Stimulated activated CD8-positive, alpha-beta memory T cell treated with anti-CD3 and anti-CD28 coated beads, Interleukin-15, amount 100 ng/mL, for 1 hour (primary cell): ENCODE measurements at places on chromosomes 11 and 22.

GRCh38 chr22:42871146-42872050 lies 14.3 kb upstream of the ARFGAP3 start:
- no peak for DNase-seq

DNA sequence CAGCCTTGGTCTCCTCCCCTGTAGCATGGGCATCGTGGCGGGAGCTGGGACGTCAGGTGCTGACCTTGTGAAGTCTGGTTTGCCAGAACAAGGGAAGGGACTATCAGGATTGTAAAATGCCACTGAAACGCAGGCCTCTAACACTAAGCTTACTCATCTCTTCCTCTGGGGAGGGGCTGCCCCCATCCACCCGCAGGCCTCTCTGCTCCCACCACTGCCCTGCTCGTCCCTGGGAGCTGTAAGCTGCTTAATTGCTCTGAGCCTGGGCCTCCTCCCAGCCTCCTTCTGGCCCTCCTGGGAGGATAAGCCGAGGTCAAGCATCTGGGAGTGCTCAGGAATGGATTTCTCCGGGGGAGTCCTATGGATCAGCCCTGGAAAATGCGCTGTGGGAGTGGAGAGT lies 8.4 kb downstream of the SHISAL1 start:
- no peak for DNase-seq

DNA sequence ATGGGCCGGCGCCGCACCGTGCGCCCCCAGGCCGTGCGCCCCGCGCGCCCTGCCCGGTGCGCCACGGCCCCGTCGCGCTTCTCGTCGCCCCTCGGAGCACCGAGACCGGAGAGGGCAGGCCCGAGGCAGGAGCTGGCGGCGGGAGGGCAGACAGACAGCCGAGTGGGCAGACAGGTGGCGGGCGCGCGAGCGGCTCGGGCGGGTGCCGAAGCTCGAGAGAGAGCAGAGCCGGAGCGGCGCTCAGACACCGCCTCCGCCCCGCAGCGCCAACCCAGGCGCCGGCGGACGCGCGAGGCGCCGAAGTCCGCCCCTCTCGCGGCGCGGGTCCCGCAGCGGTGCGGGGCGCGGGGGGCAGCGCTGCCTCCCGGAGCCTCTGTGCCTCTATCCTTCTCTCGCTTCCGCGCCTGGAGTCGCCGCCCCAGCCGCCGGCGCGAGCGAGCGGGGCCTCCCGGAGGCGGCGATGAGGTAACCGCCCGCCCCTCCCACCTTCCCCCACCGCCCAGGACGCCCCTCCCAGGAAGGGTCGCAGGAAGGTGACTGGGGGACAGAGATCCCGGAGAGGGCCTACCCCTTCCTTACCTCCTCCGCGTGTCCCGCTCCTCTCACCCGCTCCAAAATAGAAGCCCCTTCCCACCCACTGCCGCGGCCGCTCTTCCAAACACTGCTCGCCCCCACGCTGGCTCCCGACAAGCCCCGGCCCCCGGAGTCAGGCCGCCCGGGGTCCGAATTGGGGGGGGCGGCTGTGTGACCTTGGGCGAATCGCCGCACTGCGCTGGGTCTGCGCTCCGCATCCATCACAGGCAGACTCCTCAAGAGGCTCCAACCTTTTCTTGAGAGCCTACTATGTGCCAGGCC lies at the start of gene RASL10A:
RASL10A (minus strand) TSS at position 412 of the 855 bp plus-strand sequence. CDS start 451 bp downstream, outside the sequence.
- DNase-seq, result no peak

GRCh38 chr11:29612423-29612822 lies 404.4 kb downstream of the KCNA4 start:
- no peak for DNase-seq

GRCh38 chr11:6480299-6480914 lies 724 bp downstream of the ARFIP2 start:
- no peak for DNase-seq

DNA sequence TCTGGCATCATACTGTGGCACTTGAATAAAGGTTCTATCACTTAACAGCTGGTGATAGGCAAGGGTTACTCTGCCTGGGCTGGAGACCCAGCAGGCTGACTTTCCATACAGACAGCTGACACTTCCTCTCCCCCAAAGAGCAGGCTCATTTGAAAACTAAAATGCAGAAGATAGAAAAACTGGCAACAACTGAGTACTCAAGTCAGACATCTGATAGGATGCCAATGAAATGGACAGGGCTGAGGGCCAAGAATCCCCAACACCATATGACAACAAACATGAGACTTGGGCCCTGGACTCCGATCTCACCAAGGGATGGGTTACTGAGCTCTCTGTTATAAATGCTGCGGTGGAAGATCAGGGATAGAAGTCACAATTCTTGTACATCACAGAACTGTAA lies 237.2 kb downstream of the LRRC4C start:
- no peak for DNase-seq

DNA sequence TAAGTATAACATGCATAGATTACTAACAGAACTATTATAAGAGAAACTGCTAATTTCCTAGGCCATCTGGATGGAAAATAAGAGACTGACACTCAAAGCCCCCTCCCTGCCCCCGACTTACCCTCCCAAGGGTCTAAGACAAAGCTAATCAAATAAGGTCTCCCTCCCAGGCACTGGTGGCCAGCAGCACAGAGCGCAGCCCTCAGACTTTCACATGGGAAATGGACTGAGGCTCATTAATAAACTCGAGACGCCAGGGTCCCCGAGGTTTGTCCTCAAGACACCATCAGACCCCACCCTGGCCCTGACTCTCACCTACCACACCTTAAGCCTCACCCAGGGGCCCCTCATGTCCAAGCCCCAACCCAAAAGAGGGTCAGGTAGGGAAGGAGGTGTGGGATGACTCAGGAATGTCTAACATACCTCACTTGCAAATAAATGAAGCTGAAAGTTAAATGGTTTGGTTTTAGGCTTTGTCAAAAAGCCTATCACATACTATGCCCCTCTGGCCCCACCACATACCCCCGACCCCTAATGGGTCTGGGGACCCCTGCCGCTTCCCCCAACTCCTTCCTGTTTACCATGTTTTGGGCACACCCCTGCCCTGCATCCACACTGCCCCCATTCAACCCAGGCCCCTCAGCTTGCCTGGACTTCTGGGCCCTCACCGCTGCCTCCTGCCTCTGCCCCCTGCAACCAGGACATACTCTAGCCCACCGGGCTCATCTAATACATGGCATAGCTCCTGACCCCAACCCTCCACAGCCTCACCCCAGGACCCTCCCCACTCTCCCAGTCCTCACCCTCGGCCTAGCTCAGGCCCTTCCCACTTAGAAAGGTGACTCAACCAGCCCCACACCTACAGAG lies 11.4 kb downstream of the ARAP1 start:
- no peak for DNase-seq

GRCh38 chr11:131522851-131523250 lies 152.4 kb downstream of the NTM start:
- DNase-seq, result no peak
